ENCODE measurements at places on chromosomes 13 and 19.

- DNase-seq: no peak
Observed at GRCh38 chr13:33312150-33312860, 26.8 kb upstream of the STARD13 start.

- no peak for DNase-seq
Observed at GRCh38 chr19:44499559-44499958, 763 bp downstream of the ZNF180 start.

- DNase-seq: no peak
Observed at GRCh38 chr19:8335343-8336071, 7.6 kb downstream of the KANK3 start.

- no peak for DNase-seq
Observed at GRCh38 chr19:35414442-35414841, 33.6 kb upstream of the FFAR2 start.

DNA sequence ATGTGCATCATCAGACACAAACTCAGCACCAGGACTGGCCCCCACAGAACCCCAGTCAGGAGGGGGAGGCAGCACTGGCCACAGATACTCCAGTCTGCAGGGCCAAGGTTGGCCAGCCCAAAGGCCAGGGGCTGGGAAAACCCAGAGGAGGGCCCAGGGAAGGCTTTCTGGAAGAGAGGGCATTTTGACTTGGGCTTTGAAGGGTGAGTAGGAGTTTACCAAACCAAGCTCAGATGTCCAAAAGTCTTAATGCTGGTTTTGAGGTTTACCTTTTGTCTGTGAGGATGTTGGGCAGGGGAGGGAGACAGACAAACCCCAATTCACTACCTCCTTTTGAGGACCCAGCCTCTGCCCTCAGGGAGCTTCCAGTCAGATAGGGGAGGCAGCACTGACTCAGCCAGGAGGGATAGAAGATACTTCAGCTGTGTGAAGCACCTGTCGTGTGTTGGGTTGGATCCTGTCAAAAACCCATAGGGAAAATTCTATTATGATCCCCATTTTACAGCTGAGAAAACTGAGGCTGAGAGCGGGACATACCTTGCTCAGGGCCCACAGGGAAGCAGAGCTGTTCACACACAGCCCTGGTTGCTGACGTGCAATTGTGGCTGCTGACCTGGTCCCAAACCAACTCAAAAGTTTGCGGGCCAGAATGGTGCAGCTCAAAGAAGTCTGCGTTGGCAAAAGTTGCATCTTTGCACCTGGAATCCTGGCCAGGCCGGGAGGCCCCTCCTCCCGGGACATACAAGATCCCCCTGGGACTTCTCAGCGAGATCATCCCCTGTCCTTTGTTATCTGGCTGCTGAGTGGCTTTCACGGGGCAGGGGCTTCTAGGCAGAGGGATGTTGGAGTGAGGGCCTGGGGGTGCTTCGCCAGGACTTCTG, 13.1 kb downstream of the CILP2 start:
- no peak for DNase-seq

DNA sequence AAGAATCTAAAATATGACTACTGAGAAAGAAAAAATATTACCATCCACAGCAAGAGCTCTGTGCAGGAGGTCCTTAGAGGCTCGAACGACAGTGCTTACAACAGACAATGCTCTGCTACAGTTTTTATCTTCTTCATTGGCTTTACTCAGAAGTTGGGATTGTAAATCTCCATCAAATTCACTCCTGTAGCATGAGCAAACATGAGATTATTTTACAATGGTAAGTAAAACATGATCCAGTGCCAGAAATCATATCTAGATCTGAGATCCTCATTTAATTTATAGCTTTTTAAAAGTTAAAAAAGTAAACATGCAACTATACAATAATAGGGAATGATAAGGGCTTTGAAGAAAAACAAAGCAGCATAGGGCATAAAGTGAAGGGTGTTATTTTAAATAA, 144.5 kb upstream of the FBXL3 start:
- DNase-seq: no peak

DNA sequence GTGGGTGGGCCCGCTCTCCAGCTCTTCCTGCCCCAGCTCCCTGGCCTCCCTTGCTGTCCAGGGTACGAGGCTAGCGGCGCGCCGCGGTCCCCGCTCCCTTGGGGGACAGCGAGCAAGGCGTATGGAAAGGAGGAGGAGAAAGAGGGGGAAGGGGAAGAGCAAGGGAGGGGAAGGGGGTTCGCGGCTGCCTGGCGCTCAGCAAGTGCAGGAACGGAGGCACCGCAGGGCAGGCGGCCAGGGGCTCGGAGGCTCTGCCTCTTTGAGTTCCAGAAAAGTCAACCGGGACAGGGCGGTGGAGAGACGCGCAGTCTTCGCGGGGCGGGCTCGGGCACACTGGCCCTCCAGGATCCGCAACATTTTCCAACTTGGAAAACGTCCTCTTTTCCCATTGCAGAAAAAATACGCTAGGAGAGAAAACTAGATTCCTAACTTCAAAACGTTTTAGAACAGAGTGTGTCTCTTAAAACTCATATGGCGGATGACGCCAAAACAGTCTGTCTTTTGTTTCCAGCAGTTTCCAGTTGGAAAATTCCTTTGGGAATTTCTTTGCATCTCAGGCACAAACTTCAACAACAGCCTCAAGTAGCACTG, 23.1 kb upstream of the TNFRSF19 start:
- no peak for DNase-seq

GRCh38 chr13:30569901-30570576, 47.7 kb upstream of the USPL1 start:
- no peak for DNase-seq
